SIG-M5 (cell line): ENCODE measurements at places on chromosomes 1 and 21.

GRCh38 chr1:12604114-12604874 is 13.7 kb downstream of the DHRS3 start:
- peak; percentile 75 for DNase-seq

GRCh38 chr1:219441884-219442283 is 171.0 kb downstream of the ZC3H11B start:
- no peak for DNase-seq

GRCh38 chr1:36351227-36351977 is 28.0 kb upstream of the EVA1B start:
- no peak for DNase-seq

- no peak for DNase-seq
These were observed 5.6 kb upstream of the COG2 start for GRCh38 chr1:230636575-230637148.

DNA sequence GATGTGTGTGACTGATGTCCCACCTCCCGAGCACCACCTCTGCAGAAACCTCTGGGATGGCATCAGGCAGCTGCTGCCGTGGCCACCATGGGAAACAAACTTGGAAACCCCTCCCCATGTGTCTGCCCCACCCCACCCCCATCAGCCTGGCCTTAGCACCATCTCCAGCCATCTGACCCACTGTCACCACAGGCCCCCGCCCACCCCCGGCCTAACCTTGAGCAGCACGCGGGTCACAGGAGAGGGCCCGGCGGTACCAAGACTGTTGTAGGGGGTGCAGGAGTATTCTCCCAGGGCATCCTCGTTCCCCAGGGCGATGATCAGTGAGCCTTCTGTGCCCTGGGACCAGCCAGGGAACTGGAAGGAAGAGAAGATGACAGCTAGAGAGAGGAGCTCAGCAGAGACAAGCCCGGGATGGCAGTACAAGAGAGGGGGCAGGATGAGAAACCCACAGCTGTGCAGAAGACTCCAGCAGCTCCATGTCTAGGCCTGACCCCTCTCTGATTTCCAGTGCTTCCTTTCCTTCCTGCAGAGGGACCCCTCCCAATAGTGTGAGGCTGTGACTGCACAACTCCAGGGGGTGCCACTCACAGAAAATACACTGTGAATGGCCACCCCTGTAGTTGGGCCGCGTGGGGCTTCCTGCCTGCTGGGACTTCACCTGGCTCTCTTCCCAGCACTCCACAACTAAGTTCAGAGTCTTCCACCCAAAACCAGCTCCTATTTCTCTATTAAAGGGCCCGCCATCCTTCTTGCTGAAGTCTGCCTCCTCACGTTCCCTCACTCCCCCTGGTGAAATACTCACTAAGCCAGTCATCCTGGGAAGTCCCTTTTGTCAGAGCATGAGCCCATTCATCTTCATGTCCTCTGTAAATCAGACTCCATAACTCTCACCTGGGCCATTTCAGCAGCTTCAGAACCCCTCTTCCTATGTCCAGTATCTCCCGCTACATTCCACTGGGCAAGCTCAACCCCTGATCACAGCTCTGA is 7.3 kb upstream of the TAGLN2 start:
- DNase-seq = no peak

GRCh38 chr1:205954819-205955404 is 11.7 kb upstream of the SLC26A9 start:
- DNase-seq = no peak
